ENCODE measurements at places on chromosomes 6 and 20.

GRCh38 chr6:46219661-46220060 is 48.9 kb upstream of the ENPP5 start:
- DNase-seq, result no peak

- DNase-seq, result no peak
Measured at GRCh38 chr6:126665551-126665950, 325.6 kb downstream of the CENPW start.

DNA sequence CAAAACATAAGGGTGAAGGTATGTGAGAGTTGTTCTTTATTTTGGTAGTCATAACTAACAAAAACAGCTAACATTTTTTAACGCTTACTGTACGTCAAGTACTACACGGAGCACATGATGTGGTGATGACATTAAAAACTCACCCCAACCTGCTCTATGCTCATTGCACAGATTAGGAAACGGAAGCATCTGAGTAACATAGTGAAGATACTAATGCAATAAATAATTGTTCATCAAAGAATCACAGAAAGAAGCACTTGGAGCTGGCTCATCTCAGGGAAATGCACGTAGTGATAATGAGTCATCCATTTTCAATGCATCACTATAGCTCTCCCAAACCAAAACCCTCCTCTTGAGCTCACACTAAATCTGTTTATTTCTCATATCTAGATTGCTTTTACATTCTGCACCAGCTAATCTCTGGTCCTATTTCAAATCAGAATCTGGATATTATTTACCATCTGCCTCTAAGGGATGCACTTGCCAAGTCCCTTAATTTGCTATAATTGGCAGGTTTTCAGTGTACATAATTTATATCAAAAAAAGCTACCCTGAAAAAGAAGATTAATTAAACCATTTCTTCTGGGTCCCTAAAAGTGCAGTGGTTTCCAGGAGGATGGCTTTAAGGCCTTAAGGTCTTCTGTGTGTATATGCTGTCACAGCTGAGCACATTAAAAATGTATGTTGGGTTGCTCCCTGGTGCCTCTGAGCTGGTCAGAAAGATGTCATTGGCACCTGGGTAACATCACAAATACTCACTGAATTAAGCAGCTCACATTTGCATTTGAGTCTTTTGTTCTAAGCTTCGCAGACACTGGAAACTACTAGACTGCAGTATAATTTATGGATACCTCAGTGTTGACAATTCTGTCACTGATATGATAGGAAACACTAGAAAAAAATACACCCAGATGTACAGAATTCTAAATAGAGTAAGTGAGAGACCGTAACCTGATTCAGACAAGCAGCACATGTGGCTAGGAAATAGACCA is 677.4 kb upstream of the CITED2 start:
- DNase-seq, result peak; percentile 50

DNA sequence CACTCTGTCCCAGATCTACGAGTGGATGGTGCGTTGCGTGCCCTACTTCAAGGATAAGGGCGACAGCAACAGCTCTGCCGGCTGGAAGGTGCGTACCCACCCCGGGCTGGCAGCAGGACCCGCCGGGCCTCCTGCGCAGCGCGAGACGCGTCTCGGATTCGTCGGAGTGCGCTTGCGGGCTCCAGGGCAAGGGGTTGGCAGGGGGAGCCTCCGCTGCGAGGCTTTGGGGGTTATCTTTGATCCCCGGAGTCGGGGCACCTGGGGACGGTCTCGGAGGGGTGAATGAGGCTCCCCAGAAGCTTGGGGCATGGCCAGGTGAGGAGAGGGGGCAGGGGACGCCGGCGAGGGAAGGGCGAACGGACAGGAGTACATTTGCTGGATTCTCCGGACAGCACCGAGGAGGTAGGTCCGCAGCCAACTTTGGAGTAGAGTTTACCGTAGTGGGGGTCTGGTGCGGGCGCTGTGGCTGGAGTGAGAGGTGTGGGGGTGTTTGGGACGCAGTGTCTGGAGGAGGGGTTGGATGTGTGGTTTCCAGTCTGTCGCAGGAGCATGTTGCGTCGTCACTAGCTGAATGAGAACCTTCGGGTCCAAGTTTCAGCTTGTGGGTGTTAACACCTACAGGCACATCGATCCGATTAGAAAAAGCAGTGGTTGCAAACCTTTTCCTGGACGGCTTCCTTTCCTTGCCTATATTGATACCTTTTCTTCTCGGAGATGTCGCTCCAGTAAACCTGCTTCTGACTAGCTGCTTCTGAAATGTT is 1.2 kb downstream of the FOXO3 start:
- DNase-seq, result peak; percentile 34

DNA sequence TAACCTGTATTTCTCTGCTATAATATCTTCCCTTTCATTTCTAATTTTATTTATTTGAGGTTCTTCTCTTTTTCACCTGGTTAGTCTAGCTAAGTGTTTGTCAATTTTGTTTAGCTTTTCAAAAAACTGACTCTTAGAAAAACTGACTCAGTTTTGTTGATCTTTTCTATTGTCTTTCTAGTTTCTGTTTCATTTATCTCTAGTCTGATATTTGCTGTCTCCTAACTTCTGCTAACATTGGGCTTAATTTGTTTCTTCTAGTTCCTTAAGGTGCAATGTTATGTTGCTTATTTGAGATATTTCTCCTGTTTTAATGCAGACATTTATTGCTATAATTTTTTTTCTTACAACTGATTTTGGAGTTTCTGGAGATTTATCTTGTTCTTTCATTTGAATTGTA is 1011.0 kb downstream of the EPHA7 start:
- DNase-seq, result no peak

- no peak for DNase-seq
Measured at GRCh38 chr6:137834508-137834907, 32.6 kb upstream of the TNFAIP3 start.

DNA sequence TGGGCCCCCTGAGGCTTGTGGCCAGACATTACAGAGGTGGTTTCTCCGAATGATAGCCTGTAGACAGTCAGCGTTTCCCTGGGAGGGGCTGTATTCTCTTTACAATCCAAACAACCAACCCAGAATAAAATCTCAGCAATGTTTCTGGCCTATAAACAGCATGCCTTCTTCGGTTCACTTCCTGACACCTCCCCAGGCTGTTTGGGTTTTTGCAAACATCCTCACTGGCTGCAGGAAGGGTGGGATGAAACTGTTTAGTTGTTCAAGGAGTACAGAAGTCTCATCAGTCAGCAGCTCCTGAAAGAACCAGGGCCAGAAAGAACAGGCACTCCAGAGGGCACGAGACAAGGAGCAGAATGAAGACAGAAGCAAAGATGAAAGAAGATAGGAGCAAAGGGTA is 350.0 kb downstream of the QKI start:
- no peak for DNase-seq

GRCh38 chr6:90537723-90538258 is 49.1 kb downstream of the MAP3K7 start:
- no peak for DNase-seq

DNA sequence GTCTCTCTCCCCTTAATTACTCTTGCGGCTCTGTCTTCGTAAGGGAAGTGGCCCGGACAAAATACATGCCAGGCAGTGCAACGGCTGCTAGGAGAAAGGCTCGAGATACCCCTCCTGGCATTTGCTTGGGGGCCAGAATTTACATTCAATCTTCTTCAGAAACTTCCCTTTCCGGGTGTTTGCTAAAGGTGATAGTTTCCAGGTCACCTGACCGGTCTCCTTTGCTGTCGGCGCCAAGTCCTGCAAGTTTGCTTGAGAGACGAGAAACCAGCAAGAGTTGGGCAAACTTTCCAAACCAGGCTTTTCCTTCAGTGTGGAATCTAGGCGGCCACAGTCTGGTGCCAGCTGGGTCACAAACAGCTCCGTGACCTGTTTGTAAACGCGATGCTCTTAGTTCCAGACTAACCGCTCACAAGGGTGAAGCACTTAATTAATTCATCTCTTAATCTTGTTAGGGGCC is 563 bp upstream of the SRSF3 start:
- DNase-seq, result no peak

DNA sequence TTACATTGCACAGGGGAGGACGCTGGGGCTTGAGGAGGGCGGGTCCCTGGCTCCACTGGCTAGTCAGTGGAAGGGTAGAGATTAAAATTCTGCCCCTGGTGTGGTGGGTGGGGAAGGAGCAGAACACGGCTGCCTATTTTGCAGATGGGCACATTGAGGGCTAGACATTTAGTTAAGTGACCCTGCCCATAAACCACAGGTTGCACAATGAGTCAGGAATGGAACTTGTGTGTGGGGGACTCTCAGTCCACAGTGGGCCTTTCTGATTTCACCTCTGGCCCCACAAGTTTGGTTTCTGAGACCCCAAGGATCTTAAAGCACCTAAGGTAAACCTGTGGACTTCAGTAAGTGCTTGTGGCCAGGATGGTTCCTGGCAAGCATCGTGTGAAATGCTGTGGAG is 22.0 kb upstream of the CCDC167 start:
- DNase-seq, result no peak

- DNase-seq, result no peak
Measured at GRCh38 chr6:144721232-144721631, 436.1 kb downstream of the UTRN start.

GRCh38 chr6:99940582-99940981 is 53.4 kb downstream of the MCHR2 start:
- DNase-seq, result no peak

DNA sequence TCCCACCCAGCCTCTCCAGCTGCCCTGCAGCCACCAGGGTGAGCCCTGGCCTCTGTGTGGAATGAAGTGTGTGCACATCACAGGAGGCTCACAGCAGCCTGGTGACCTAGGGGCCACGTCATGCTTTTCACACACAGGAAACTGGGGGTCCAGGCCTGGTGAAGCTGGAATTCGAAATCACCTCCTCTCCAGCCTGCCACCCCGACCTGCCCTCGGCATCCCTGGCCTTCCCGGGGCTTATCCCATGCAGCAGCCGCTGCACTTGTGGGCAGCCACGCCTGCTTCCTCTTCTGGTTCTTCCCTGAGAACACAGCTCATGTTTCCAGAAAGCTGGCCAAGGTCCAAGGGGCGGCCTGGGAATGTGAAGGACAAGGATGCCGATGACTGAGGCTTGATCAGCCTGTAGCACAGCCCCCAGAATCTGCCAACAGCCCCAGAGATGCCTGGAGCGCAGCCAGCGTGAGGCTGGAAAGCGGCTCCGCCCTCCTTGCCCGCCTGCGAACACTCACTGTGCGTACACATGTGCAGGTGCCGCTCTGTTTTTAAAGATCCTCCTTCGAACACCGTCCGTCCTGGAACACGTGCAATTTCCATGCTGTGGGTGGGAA is 4.2 kb upstream of the NTSR1 start:
- DNase-seq, result no peak

DNA sequence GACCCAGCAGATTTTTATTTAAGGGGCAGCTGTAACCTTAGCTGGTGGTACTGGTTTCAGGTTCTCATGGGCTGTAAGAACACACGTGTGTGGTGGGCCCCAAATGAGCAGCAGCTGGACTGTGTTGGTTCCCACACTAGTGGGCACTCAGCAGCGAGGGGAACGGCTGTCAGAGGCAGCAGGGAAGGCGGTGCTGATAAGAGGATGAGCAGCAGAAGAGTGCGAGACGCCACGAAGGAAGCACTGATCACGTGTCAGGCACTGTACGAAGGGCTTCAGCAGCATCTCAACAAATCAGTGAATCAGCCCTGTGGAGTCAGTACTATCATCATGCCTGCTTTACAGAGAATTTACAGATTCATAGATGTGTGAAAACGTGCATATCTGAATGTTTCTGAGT is 41.0 kb upstream of the EMILIN3 start:
- DNase-seq, result no peak

- no peak for DNase-seq
Measured at GRCh38 chr6:160685762-160686450, 16.1 kb upstream of the PLG start.

GRCh38 chr20:58236612-58237317 is 8.3 kb upstream of the ANKRD60 start:
- peak; percentile 61 for DNase-seq

DNA sequence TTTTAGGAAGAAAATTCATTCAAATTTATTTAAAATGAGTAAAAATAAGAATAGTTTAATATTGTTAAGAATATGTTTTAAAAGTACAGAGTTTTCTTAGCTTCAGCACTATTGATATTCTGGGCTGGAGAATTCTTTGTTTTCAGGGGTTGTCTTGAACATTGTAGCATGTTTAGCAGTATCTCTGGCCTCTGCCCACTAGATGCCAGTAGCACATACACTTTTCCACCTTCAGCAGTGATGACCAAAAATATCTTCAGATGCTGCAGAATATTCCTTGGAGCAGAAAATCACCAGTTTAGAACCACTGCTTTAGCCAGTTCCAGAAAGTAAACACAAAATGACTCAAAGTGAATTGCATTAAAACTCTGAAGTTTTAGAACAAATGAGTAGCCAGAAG is 19.4 kb upstream of the SDHAF4 start:
- peak; percentile 57 for DNase-seq

- DNase-seq, result no peak
Measured at GRCh38 chr20:7193681-7194080, 426.2 kb downstream of the BMP2 start.

GRCh38 chr20:10633718-10634117 is 40.1 kb downstream of the JAG1 start:
- DNase-seq, result no peak

DNA sequence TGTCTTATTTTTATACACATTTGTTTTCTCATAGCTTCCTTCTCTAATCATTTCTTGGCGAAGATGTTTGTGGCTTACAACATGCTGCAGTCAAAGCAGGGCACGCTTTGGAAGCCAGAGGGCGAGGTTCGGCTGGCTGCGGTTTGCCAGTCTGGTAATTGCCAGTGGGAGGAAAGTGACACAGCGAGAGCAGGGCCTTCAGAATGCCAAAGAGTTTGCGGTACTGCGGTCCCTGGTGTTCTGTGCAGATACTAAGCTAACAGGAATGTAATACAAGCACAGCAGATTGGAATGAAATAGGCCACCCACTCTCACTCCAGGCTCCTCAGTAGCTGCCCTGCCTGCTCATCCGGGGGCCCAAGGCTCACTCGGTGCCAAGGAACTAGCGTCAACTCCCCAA is 58.7 kb upstream of the TGM3 start:
- peak; percentile 4 for DNase-seq

DNA sequence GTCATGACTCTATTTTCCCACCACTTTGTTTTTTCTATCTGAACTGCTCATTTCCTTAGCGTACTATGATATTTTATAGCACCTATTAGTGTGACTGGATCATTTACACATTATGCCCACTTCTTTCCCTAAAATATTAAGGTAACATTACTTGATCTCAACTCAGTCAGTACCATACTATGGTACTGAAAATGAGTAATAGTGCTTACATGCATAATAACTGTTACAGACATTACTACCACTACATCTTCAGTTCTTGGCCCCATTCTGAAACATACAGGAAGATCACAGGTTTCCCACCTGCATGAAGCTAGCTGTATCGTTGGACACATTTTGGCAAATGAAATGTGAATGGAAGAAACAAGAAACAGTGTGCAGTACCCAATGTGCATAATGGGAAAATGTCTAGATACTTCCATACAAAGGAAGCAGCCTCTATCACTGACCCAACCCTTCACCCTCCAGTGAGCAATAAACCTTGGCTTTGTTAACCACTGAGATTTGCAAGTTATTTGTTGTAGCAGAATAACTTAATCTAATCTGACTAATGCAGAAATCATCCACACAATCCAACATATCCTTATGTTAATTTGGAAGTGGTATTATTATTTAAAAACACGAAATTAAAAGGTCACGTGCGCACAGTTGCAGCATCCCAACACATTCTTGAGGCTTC is 108.6 kb upstream of the DOK5 start:
- no peak for DNase-seq

- no peak for DNase-seq
Measured at GRCh38 chr6:24799541-24799915, 811 bp upstream of the ARMH2 start.

GRCh38 chr20:35788796-35789195 is 17.0 kb downstream of the PHF20 start:
- DNase-seq, result no peak
